Activated T-helper 9 cell treated with anti-CD3 and anti-CD28 coated beads, Interleukin-2, amount 50 U/mL, for 16 hours (primary cell): ENCODE measurements at places on chromosomes 11 and 22.
A peak's percentile ranks its signal among the peaks of the same experiment; 100 is the strongest.

- no peak for DNase-seq
Observed at GRCh38 chr11:75453916-75454655, 21.1 kb upstream of the KLHL35 start.

DNA sequence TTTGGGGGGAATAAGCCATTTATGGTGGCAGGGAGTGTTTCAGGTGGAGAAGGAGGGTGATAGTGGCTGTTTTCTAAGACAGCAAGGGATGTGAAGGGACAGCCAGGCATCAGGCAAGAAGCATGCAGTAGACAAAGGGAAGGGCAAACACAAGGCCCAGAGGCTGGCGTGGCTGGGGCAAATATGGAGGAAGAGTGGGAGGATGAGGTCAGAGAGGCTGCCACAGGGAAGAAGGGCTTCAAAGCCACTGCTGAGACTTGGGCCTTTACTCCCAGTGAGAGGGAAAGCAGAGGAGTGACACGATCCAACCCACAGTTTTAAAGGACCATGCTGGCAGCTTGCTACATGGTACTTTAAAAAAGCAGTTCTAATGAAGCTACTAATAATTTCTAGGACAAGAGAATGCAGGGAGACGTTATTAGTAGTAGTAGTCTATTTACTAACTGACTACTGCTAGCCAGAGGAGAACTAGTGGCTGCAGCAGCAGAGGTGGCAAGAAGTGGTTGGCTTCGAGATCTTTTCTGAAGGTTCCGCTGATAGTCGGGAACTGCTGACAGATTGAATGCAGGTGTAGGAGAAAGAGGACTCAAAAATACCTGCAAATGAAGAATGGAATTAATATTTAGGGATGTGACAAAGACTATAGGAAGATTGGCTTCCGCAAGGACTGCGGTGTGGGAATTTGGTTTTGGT lies 13.7 kb downstream of the KMT5B start:
- no peak for DNase-seq

- DNase-seq, result no peak
Observed at GRCh38 chr11:35011389-35011788, 95.0 kb downstream of the PDHX start.

GRCh38 chr11:62444236-62444833 lies 25.5 kb downstream of the SCGB1A1 start:
- no peak for DNase-seq

DNA sequence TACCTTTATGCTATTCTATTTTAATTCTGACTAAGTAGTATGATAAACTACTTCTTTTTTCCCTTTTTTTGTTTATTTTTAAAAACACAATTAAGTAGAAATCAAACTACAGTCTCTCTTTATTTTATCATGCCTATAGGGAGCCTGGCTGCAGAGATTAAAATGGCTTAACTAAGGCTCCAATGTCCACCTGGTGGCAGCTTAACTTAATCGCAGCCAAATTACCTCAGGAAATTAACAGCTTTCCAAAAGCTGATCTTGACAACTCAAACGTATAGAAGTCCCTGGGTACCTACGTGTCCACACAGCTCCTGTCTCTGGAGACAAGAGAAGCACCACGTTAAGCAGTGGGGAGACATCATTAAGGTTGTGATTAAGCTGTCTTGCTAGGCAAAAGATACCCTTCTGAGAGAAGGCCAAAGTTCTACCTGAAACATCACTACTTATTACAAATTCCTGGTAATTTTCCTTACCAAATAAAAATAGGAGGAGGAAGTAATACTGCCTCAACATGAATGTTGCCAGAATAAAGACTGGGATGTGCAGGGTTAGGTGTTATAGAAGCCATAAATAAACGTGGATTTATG lies 63.2 kb upstream of the SNX19 start:
- DNase-seq, result no peak

DNA sequence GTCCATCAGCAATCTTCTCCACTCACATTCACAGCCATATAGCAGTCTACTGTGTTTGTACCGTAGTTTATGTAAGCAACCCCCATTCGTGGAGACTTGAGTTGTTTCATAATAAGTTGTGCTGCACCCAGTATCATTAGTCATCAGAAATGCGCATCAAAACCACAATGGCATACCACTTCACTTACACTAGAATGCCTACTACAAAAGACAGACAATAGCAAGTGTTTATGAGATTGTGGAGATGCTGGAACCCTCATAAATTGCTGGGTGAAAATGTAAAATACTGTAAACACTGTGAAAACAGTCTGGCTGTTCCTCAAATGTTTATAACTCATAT lies 133.3 kb downstream of the ATXN10 start:
- DNase-seq, result no peak

- no peak for DNase-seq
Observed at GRCh38 chr11:118129471-118130172, 23.0 kb downstream of the SCN4B start.

- no peak for DNase-seq
Observed at GRCh38 chr11:41281131-41281742, 178.2 kb downstream of the LRRC4C start.

DNA sequence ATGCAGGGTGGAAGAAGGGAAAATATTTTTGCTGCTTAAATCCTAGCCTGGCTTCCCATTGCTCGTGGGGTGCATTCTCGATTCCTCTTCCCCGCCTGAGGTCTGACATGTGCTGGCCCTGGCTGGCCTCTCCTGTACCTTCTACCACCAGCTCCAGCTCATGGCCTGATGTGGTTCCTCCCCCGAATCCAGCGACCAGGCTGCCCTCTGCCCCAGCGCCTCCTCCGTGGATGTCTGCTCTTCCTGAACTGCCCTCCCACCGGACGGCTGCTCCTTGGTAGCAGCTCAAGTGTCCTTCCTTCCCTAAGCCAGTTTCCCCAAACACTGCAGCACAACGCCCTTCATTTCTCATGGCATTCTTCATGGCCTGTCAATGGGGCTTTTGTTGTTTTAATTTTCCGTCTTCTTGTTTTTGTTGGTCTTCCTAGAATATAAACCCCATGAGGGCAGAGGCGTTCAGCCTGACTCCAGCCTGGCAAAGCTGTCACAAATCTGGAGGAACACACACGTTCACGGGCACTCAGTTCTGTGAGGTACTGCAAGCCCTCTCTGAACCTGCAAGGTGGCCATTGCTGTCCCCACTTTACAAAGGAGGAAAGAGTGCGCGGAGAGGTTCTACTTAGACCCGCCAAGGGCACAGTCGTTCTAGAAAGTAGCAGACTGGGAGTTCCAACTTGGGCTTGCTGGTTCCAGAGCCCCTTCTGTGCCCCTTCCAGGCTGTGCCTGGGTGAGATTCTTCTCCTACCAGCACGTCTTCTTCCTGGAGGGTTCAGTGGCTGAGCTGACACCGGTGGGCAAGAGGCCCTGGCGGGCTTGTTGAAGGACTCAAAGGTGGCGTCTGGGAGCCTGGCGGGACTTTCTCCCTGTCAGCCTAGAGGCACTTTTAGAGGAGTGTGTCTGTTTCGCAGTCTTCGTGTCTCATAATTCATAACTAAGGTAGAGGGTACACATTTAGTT lies 953 bp upstream of the LRP5 start:
- no peak for DNase-seq

DNA sequence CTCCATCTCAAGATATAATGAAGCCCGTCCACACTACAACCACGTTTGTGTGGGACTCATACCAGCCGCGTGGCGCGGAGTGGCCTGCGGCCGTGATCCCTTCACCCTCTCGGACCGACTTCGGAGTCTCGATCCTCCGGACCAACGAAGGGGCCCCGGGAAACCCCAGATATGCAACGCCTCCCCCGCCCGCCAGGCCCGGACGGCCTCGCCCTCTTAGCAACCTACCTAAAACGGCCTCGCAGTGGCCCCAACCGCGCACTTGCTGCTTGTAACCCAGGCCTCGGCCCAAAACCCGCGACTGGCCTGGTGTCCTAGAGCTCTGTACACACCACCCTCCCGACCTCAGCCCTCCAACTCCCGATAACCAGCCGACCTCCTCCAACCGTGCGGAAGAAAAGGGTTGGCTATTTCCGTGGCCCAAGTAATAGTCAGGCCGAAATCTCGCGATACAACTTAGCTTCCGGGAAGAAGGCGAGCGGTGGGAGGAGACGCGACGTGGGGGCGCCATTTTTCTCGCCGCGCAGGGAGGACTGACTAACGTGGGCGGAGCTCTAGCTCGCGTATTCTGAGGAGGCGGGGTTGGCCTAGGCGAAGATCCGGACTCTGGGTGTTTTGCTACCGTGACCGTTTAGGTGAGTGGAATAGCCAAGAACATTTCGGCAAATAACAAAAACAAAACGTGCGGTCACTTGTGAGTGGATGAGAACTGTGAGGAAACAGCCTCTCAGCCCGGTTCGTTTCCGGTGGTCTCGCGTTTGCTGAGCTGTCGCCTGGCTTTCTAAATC lies at the start of the genes C11orf54 and TAF1D:
Gene C11orf54 (plus strand): TSS at position 579 of the 788 bp plus-strand sequence. CDS start 5,722 bp downstream, outside the sequence.
Gene TAF1D (minus strand): TSS at position 402 of the 788 bp plus-strand sequence. CDS start 2,191 bp downstream, outside the sequence.
- DNase-seq, result peak; percentile 92

- no peak for DNase-seq
Observed at GRCh38 chr11:111335549-111335948, 37.2 kb downstream of the POU2AF3 start.
